Islet precursor cell (in vitro differentiated cells): ENCODE measurements at places on chromosomes 16 and 17.

DNA sequence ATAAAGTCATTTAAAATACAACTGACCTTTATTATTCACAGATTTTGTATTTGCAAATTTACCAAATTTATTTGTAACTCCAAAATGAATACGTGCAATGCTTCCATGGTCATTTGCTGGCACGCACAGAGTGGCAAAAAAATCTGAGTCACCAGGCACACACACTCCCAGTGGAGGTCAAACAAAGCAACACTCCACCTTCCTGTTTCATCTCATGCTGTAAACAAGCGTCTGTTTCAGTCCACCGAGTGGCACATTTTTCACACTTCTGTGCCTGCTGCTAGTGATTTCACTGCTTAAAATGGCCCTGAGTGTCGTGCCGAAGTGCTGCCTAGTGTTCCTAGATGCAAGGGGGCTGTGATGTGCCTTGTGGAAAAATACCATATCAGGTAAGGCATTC is 17.8 kb upstream of the ITGAE start:
- DNase-seq = no peak

DNA sequence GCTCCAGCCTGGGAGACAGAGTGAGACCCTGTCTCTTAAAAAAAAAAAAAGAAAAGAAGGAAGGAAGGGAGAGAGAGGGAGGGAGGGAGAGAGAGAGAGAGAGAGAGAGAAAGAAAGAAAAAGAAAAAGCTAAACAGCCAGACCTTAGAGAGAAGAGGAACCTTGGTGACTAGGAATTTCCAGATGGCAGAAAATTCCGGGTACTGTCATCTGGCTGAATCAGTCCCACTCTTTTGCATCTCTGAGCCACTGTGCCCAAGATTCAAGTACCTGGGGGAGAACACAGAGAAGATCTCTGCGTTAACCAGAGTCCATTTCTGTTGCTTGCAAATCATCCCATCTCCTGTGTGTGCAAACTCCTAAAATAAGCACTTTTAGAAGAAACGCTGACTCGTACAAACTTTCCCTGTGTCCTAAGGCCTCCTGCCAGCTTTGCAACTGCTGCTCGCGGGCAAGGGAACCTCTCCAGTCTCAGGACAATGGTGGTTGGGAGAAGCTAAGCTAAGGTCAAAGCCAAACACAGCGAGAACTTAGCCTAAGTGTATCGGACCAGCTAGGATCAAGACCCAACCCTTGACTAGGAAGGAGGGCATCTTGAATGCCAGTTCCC is 18.0 kb downstream of the BMERB1 start:
- no peak for DNase-seq

GRCh38 chr17:50918071-50918932 is 52.1 kb upstream of the TOB1 start:
- DNase-seq = no peak

- no peak for DNase-seq
These were observed 8.6 kb downstream of the SLC13A5 start for GRCh38 chr17:6704470-6705052.

DNA sequence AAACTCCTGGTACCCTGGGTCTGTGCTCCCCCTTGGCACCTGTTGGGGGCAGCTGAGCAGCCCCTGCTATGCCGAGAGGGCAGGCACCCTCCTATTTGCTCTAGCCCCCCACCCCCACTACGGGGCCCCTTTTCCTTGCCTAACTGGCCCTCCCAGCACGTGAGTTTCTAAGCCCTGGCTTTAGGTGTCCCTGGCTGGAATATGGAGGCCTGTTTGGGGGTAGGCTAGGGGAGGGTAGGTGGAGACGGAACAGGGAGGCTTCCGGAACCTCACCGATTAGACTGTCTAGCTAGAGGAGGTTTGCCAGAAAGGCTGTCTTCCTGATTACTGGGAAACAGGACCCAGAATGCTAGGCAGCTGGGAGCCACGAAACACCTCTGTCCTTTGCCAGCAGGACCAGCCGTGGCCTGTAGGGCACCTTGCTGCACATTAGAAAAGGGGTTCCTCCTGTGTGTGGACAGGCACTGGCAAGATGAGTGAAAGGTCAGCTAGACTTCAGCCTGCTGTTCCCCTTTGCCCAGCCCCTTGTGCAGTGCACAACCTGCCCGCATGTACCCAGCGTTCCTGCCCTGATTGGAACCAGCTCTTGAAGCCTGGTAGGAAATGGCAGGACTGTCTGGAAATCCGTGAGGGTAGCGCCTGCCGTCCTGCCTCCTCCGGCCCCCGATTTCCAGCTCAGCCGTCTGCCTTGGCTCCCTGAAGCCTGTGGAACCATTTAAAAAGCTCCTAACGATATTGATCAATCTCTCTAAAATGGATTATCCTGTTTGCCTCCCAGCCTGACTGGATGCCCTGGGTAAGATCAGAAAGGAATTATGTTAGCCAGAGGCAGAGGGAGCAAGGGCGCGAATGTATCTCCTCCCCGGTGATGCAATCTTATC is 83.4 kb upstream of the GSE1 start:
- no peak for DNase-seq

DNA sequence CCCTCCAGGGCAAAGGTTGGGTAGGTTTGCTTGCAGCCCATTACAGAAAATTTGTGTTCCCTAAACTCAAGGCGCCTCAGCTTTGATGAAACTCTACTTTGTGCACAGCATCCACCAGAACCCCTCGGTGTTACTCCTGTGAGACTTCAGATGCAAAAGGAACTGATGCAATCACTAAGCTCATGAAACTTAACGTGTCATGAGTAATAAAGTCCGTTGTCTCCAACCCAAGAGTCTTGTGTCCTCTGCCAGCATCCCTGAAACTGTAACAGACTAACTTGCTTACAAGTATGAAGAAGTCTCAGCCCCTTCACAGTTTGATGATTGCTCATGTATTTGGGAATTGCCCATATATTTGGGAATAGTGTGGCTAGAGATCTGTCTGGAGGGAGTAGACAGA is 74.8 kb upstream of the MARCHF10 start:
- no peak for DNase-seq

DNA sequence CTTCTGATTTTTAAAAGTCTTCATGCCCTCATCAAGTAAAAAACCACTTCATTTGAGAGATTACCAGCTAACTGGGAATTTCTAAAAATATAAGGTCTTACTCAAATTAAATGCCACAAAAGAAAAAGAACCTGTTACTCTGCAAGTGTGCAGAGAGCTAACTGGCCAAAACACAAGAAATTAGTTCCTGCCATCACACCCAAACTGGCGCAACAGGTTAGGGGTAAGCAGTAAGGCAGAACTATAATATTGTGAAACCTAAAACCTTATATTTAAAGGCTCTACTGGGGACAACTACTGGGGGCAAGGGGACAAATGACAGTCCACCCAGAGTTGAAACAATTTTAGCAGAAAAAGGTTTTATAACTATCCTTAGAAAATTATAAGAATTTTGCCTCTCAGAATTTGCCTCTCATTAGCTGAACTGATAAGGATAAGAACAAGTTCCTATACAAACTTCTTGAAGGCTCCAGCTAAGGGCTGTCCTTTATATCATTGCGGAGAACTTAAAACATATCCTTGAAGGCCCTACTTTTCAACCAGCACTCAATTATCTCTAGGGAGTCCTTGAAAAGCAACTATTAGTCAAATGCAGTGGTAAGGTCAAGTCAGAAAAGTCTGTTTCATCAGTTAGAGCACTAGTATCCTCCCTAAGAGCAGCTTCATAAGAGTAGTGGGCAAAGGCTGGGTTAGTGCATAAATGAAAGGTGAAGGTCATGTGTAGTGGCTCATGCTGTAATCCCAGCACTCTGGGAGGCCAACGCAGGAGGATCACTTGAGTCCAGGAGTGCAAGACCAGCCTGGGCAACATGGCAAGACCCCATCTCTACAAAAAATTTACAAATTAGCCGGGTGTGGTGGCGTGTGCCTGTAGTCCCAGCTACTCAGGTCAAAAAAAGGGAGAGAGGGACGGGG is 31.5 kb downstream of the SMURF2 start:
- DNase-seq = no peak

- DNase-seq = peak; percentile 100
These were observed 162.9 kb downstream of the COPRS start for GRCh38 chr17:31696184-31696602.

DNA sequence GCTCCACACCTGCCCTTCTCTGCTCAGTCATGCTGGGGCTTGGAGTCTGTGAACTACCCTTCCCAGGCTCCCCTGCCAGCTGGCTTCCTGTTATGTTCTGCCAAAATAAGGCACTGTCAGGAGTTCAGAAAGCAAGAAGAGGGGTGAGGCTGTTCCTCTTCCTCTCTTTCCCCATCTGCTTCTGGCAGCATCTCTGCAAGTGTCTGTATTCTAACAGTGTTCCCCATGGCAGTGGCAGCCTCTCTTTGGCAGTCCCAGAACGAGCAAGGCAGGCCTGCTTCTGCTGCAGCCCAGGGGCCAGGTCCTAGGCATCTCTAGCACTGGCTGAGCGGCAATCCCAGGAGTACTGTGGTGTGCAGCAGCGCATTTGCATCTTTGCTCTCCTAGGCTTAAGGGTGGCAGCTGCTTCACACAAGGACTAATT is 219.1 kb downstream of the STX8 start:
- no peak for DNase-seq
